B cell (primary cell): ENCODE measurements at places on chromosomes 2 and 18. TPM values are rescaled to one million over a fixed set of nuclear protein-coding genes. Genes with fewer than 3 reads are reported as not detected.
A peak's percentile ranks its signal among the peaks of the same experiment; 100 is the strongest.

The MBOAT2 gene
- 0.24 and 2.1 TPM in 2 replicates for polyA plus RNA-seq

The RAB12 gene
- polyA plus RNA-seq: 12.8 and 24.0 TPM in 2 replicates

The GPC1 gene
- 1.2 and 1.6 TPM in 2 replicates for polyA plus RNA-seq

The RAB17 gene
- polyA plus RNA-seq: not detected in 2 replicates

The RASGRP3 gene
- 107 and 241 TPM in 2 replicates for polyA plus RNA-seq

DNA sequence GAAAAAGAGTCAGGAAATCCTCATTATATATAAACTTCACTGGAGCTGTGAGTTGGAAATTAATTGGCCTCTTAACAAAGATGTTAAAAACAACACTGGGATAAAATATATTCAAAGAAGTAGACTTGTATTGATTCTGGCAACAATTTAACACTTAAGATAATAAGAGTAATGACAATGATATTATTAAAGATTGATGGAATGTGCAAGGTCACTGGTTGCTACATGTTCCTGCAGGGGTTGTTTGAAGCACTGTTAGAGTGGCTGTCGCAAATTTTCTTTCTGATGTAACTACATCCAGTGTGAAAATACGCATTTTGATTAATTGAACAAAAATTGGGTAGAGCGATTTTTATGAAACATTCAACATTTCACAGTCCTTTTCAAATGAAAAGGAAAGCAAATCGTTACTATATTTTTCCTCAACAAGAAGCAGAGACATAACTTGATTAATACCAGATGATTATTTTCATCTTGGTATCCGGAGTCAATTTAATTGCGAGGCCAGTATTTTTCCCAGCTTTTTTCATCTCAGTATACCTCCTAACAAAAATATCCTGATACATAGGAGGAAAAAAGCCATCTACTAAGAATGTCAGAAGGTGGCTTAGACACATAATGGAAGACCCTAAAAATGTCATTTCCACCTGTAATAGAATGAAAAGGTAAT is 6.1 kb downstream of the PTGR3 start:
- H3K36me3 ChIP-seq: peaks cover 10% of the 10 kb centered on the region
- H3K4me1 ChIP-seq: peaks cover 21% of the 10 kb centered on the region
- H3K4me3 ChIP-seq: no peak overlapping the region
- no peak for DNase-seq
- H3K27ac ChIP-seq: no peak overlapping the region
- H3K27me3 ChIP-seq: no peaks in the 10 kb centered on the region

DNA sequence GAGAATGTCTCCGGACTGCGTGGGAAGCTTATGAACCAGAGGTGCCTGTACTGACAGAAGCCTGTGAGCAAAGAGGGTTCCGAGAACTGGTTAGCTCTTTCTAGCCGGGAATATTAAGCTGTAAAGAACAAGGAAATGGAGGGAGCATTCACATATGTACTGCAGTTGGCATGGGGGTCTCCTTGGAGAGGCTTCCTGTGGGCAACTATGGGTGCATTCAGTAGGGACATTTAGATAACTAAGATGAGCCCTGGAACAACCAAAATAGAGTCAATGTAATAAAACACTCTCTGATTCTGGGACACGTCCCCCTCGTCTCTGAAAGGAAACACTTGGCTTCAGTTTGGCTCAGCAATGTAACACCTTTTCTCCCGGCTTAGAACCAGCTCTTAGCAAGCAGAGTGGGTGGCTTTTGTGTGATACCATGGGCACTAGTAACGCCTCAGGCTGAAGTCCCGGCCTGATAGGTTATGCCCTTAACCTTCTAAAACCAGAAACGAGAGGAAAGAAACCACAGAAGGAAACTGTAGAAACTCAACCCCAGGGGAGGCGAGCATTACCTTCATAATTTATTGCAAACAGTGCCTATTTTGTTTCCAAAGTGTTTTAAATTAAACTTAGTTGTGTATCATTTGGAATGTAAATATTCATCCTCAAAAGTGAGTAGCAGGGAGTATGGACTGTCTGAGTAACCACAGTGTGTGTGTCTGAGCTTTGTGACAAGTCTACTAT is 48.8 kb upstream of the LPIN2 start:
- no peak overlapping the region for H3K4me3 ChIP-seq
- no peaks in the 10 kb centered on the region for H3K36me3 ChIP-seq
- H3K27me3 ChIP-seq: no peaks in the 10 kb centered on the region
- peak overlapping the region; percentile 64 for H3K27ac ChIP-seq
- H3K4me1 ChIP-seq: peaks cover 23% of the 10 kb centered on the region
- DNase-seq: no peak

- no peaks in the 10 kb centered on the region for H3K36me3 ChIP-seq
- H3K27me3 ChIP-seq: no peaks in the 10 kb centered on the region
- DNase-seq: no peak
Observed at GRCh38 chr2:182359990-182360662, 66.7 kb downstream of the PDE1A start.

DNA sequence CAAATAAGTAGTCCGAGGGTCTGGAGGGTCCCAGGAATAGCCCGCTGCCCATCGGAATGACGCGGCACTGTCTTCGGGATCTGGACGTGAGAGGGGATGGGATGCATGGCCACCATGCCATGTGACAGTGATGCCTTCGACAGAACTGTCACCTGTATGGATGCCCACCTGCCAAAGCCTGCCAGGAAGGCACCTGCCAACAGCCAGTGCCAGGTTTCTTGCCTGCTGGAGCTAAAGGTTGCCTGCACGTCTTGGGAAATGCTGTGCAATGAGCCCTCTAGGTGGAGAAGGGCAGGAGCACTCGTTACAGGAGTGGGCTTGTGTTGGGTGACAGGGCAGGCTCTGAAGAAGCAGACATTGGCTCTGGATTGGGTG is 20.5 kb downstream of the GPR35 start:
- H3K36me3 ChIP-seq: no peaks in the 10 kb centered on the region
- DNase-seq: no peak
- H3K27me3 ChIP-seq: peaks cover 31% of the 10 kb centered on the region
- H3K4me1 ChIP-seq: no peaks in the 10 kb centered on the region

DNA sequence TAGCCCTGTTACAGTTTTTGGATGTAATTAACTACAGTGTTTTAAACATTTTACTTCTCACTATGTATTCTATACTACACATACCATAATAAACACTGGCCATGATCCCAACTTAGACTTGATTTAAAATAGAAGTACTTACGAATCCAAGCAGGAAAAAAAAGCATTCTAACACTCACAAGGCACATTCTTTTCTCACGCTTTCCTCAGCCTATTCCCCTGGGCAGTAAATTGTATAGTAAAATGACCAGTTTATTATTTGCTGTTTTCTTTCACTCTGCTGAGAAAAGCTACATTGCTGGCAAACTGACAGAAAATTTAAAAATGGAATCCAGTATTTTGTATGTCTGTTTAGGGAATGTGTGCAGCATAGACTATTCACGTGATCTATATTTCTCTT is 2.8 kb upstream of the TANC1 start:
- no peak overlapping the region for H3K27ac ChIP-seq
- peaks cover 31% of the 10 kb centered on the region for H3K27me3 ChIP-seq
- DNase-seq: no peak
- H3K4me3 ChIP-seq: no peak overlapping the region
- no peaks in the 10 kb centered on the region for H3K36me3 ChIP-seq
- peaks cover 30% of the 10 kb centered on the region for H3K4me1 ChIP-seq

- H3K27me3 ChIP-seq: no peaks in the 10 kb centered on the region
- H3K36me3 ChIP-seq: no peaks in the 10 kb centered on the region
- no peak for DNase-seq
Observed at GRCh38 chr2:68431316-68431972, 35.6 kb downstream of the FBXO48 start.

DNA sequence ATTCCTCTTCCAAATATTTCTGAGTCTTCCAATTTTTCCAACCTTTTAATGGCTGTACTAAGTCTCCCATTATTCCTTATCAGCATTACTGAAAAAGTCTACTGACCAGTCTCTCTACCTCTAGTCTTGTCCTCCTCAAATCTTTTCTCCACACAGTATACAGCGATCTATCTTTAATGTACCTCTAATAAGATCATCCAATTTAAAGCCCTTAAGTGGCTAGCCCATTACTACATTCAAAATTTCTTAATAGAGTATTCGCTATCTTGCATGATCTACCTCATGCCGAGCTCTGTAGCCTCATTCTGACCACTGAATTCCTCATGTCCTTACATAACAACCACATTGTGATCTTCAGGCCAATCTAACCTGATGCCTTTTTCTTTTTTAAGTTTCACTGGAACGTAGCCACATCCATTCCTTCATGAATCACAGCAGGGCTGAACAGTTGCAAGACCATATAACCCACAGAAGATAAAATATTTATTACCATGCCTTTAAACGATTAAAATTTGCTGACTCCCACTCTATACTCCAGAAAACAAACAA is 57.9 kb downstream of the SLC66A3 start:
- no peak overlapping the region for H3K4me3 ChIP-seq
- H3K27me3 ChIP-seq: no peaks in the 10 kb centered on the region
- peaks cover 2% of the 10 kb centered on the region for H3K36me3 ChIP-seq

- no peaks in the 10 kb centered on the region for H3K27me3 ChIP-seq
- H3K36me3 ChIP-seq: no peaks in the 10 kb centered on the region
- H3K4me1 ChIP-seq: no peaks in the 10 kb centered on the region
- H3K4me3 ChIP-seq: no peak overlapping the region
- no peak overlapping the region for H3K27ac ChIP-seq
- DNase-seq: no peak
Observed at GRCh38 chr2:209547726-209548125, 123.9 kb downstream of the MAP2 start.

DNA sequence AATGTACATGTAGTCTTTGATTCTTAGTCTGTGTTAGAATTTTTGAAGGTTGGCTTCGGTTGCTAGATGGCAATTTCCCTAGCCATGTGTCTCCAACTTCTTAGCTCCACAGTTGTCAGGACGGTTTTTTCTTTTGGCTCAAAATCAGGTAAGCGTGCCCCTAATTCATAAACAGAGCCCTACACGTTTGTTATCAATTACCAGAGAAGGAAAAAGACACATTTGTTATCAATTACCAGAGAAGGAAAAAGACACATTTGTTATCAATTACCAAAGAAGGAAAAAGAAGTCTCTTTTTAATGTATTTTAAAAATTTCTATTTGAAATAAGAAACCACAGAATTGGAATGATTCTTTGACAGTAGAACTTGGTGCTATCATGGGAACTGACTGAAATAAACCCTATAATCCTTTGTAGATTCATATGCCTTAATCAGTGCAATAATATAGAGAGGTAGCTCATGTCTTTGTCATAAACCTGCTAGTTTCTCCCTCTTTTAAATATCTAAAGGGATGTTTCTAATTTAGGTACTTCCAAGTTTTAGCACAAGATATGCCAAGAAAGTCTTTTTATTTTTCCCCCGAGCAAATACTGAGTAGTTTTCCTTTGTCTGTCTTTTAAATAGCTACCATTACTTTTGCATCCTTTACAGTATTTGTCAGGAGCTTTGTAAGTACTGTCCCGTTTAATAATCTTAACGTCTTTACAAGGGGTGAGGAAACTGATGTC is 35.9 kb downstream of the CAMKMT start:
- H3K27me3 ChIP-seq: no peaks in the 10 kb centered on the region

GRCh38 chr2:39338502-39338901 is 94.7 kb upstream of the CDKL4 start:
- H3K27ac ChIP-seq: no peak overlapping the region
- H3K4me3 ChIP-seq: no peak overlapping the region
- no peak for DNase-seq

GRCh38 chr2:217625557-217626169 is 377.1 kb downstream of the TNS1 start:
- no peaks in the 10 kb centered on the region for H3K27me3 ChIP-seq
- no peak overlapping the region for H3K4me3 ChIP-seq
- H3K36me3 ChIP-seq: no peaks in the 10 kb centered on the region
- no peaks in the 10 kb centered on the region for H3K4me1 ChIP-seq
- DNase-seq: no peak
- H3K27ac ChIP-seq: no peak overlapping the region

GRCh38 chr2:144096531-144096930 is 423.4 kb downstream of the ZEB2 start:
- DNase-seq: no peak
- H3K4me1 ChIP-seq: no peaks in the 10 kb centered on the region
- H3K4me3 ChIP-seq: no peak overlapping the region
- no peaks in the 10 kb centered on the region for H3K36me3 ChIP-seq
- no peaks in the 10 kb centered on the region for H3K27me3 ChIP-seq
- H3K27ac ChIP-seq: no peak overlapping the region

DNA sequence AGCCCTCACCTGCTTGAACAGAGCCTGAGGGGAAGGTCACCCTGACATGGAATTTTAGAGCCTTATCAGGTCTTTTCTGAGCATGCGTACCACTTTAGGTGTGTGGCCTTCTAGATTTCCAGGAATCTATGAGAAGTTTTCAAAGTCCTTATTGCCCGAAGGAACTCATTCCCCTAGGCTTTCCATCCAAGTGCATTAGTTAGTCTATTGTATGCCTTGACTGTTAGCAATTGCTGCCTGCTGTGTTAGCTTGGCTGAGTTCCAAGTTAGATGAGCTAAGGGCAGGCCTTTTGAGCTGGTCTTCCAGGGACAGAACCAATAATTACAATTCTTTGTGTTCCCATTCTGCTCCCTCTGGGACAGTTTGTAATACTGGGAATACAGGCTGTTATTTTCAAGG is 30.8 kb upstream of the PUM2 start:
- no peak overlapping the region for H3K27ac ChIP-seq
- DNase-seq: no peak
- no peak overlapping the region for H3K4me3 ChIP-seq
- H3K27me3 ChIP-seq: no peaks in the 10 kb centered on the region

DNA sequence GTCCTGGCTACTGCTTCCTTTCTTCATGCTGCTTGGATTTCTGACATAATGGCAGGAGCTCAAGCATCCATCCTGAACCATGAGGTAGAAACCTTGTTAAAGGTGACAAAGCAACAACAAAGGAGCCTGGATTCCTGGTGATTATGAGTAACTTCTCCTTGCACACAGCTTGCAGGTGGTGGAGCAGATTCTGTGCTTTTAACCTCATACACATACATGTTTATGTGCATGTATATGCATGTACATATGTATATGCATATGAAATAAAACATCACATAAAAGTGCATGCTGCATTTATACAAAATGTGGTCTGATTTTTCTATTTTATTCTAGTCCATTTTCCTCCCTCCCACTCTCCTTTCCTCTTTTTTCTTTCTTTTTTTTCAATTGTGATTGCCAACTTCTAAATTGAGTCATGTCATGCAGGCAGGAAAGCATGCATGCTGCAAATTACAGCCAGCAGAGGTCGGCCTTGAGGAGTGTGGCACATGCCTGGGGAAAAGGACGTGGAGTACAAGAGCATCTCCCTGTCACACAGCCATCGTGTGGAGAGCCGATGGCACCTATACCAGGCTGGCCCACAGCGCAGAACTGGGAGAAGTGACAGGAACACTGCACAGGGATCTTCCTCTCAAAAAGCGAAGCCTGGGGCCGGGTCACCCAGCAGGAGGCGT is 17.9 kb downstream of the LCT start:
- no peaks in the 10 kb centered on the region for H3K27me3 ChIP-seq
- no peak overlapping the region for H3K4me3 ChIP-seq
- no peaks in the 10 kb centered on the region for H3K36me3 ChIP-seq
- no peak for DNase-seq

- H3K4me1 ChIP-seq: peaks cover 12% of the 10 kb centered on the region
- no peak overlapping the region for H3K27ac ChIP-seq
- no peaks in the 10 kb centered on the region for H3K27me3 ChIP-seq
- no peak overlapping the region for H3K4me3 ChIP-seq
Observed at GRCh38 chr2:231415029-231415428, 19.5 kb downstream of the B3GNT7 start.

GRCh38 chr2:42947809-42948600 is 155.6 kb upstream of the HAAO start:
- H3K27me3 ChIP-seq: no peaks in the 10 kb centered on the region
- H3K4me3 ChIP-seq: no peak overlapping the region
- H3K4me1 ChIP-seq: peaks cover 53% of the 10 kb centered on the region
- peak overlapping the region; percentile 83 for H3K27ac ChIP-seq
- H3K36me3 ChIP-seq: no peaks in the 10 kb centered on the region
- no peak for DNase-seq
